ENCODE measurements at places on chromosomes 5 and 9. TPM values are rescaled to one million over a fixed set of nuclear protein-coding genes. Genes with fewer than 3 reads are reported as not detected.

- no peaks in the 10 kb centered on the region for H3K4me1 ChIP-seq
- H3K27ac ChIP-seq = no peak overlapping the region
- H3K36me3 ChIP-seq = no peaks in the 10 kb centered on the region
- DNase-seq = no peak
- no peaks in the 10 kb centered on the region for H3K27me3 ChIP-seq
Measured at GRCh38 chr9:124593200-124593599, 86.0 kb upstream of the NR5A1 start.

The TTC23L gene
- 0.15 TPM for total RNA-seq

DNA sequence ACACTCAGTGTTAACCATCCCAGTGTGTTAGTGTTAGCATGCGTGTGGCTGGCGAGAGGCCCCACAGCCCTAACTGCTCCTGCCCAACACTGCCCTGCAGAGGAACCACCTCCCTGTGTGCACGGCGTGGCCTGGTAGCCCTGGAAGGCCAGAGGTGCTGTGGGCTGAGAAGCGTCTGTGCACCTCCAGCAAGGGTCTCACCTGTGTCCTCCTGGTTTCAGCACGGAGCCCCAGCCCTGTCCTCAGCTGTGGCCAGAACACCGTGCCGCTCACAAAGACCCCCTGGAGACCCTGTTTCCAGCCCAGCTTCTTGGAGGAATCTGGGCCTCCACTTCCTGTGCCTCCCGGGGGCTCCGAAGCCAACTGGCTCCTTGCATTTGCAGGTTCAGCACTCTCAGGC, 56.1 kb upstream of the NRARP start:
- no peak for DNase-seq
- no peak overlapping the region for H3K27ac ChIP-seq
- H3K27me3 ChIP-seq = no peaks in the 10 kb centered on the region

The PDE8B gene
- 13.5 TPM for total RNA-seq

The SGCD gene
- total RNA-seq = 7.1 TPM

The NPR2 gene
- 3.8 TPM for total RNA-seq

The FKBP15 gene
- 14.1 TPM for total RNA-seq

GRCh38 chr9:10612641-10613398, at the start of gene PTPRD:
Gene PTPRD (minus strand): TSS chr9:10613002.
- no peak for DNase-seq
- H3K4me1 ChIP-seq = no peaks in the 10 kb centered on the region
- no peaks in the 10 kb centered on the region for H3K27me3 ChIP-seq
- no peaks in the 10 kb centered on the region for H3K36me3 ChIP-seq

DNA sequence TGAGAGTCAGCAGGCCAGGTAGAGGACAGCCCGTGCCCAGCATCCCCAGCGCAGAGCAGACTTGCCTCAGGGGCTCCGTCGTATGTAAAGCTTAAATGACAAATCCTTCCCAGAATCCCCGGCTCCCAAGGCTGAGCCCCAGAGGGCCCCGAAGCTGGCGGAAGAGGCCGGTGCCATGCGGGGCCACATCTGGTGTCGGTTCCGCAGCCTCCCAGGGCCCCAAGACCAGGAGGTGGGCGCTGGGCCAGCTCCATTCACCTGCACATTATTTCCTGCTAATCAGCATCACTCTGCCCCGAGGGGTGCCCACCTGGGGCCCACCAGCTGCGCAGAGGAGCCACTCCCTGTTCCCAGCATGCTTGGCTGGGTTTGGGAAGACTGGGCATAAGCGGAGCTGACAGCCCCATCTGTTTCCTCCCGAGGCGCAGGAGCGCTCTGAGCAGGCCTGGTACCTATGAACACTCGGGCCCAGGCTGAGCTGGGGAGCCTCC, 124.0 kb upstream of the PPP1R26 start:
- H3K4me1 ChIP-seq = no peaks in the 10 kb centered on the region
- no peaks in the 10 kb centered on the region for H3K27me3 ChIP-seq
- DNase-seq = no peak
- no peak overlapping the region for H3K27ac ChIP-seq

GRCh38 chr5:1796371-1797102, 3.1 kb downstream of the MRPL36 start:
- H3K36me3 ChIP-seq = no peaks in the 10 kb centered on the region
- no peak for DNase-seq
- H3K4me1 ChIP-seq = no peaks in the 10 kb centered on the region
- no peak overlapping the region for H3K27ac ChIP-seq

The ORM2 gene
- total RNA-seq = not detected

DNA sequence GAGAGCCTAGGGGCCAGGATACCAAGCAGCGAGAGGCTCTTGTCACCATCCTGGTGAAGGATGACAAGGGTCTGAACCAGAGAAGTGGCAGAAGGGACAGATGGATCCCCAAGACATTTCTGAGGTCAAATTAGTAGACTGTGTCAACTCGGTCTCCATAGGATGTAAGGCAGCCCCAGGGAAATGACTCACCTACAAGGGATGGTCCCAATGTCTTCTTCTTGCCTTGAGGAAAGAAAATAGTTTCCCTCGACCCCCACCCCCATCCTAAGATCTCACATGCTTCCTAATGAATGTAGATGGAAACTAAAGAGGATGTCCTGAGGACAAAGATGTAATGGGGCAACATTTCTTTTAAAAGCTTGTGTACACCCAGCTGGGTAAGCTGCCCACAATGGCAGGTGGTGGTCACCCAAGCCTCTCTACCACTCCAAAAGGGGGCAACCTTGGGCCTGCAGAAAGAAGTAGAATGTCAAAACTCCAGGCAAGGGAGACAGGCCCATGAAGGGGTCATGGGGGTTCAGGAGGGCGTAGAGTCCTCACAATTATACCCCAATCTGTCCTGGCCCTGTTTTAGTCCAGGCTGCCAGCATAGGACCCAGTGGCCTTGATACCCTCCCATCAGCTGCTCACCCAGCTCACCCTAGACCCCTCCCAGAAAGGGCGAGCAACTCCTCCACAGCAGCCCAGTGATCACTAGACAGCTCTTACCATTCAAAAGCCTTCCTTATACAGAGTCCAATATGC, 187.4 kb downstream of the ACTL7B start:
- H3K27me3 ChIP-seq = no peaks in the 10 kb centered on the region
- H3K27ac ChIP-seq = no peak overlapping the region
- no peaks in the 10 kb centered on the region for H3K4me1 ChIP-seq
- DNase-seq = no peak

The WHRN gene
- 31.4 TPM for total RNA-seq

DNA sequence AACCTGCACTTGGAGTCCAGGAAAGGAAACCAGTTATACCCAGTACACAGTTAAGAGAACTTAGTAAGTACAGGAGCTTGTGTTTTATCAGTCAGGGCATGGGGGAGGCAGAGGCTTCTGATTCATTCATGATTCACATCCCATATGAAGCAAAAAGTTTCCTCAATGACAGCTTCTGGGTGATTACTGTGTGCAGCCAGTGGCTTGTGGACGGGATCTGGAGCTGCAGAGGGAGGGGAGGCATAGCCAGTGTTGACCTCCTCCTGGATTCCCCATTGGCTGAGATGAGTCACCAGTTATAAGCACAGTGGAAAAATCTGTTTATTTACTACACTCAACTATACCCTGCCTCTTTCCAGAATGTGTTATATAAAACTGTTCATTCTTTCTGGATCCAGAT, 17.7 kb downstream of the IL31RA start:
- no peaks in the 10 kb centered on the region for H3K27me3 ChIP-seq
- H3K36me3 ChIP-seq = no peaks in the 10 kb centered on the region
- H3K4me3 ChIP-seq = no peak overlapping the region

DNA sequence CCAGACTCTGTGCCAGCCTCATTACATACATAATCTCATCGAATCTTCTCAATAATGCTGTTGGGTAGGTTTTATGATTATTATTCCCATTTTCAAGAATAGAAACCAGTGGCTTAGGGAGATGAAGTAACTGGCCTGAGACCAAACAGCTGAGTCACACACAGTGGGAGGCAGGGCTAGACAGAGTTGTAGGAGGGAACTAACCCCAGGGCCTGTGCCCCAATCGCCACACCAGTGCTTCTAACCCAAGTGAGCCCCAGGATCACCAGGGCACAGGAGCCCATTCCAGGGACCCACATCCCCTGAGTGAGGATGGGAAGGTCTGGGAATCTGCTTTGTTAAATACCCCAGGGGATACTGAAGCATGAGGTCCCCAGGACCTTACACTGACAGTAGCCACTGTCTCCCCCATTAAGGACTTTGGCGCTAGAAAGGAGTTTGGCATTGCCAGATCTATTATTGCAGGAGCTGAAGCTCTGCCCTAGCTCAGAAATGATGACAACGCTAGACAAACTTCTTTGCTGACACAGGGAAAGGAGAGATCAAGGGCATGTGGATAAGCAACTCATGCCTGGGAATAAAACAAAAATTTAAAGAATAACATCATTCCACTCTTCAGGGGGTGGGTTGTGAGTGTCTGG, 63.8 kb upstream of the PPARGC1B start:
- H3K27me3 ChIP-seq = no peaks in the 10 kb centered on the region
- no peak overlapping the region for H3K27ac ChIP-seq
- H3K36me3 ChIP-seq = no peaks in the 10 kb centered on the region
- no peak overlapping the region for H3K4me3 ChIP-seq
- DNase-seq = no peak
- no peaks in the 10 kb centered on the region for H3K4me1 ChIP-seq

DNA sequence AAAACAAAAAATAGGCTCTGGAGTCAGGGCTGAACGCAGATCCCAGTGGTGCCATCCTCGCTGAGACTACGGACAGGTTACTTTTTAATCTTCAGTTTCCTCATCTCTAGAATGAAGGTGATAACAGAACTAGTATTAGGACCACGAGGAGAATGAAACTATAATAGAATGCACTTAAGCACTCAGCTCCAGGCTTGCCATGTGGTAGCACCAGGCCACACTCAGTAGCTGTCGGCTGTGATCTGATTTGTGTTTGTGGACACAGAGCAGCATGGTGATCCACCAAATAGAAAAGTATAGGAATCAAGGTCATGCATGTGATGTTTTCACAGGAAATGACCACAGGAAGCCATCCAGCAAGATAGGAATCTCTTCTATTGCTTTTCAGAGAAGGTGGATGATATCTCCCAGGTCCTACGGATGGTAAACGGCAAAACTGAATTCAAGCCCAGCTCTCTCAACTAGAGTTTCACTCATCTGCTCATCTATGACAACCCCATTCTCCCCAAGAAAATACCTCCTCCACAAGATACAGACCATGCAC, 498.0 kb downstream of the SPOCK1 start:
- H3K4me3 ChIP-seq = no peak overlapping the region
- no peak overlapping the region for H3K27ac ChIP-seq
- no peaks in the 10 kb centered on the region for H3K36me3 ChIP-seq
- no peaks in the 10 kb centered on the region for H3K27me3 ChIP-seq
